ENCODE measurements at places on chromosomes 7 and 10. TPM values are rescaled to one million over a fixed set of nuclear protein-coding genes. Genes with fewer than 3 reads are reported as not detected.

LRRC18 gene
- not detected for total RNA-seq

OR2A42 gene
- total RNA-seq: not detected

NUDT13 gene
- 2.7 TPM for total RNA-seq

ATRNL1 gene
- total RNA-seq: 1.3 TPM

GIMAP5 gene
- total RNA-seq: 3.7 TPM

TDRD1 gene
- total RNA-seq: 0.05 TPM

SPDYE2 gene
- total RNA-seq: not detected

PAPSS2 gene
- 120 TPM for total RNA-seq

FOXI2 gene
- total RNA-seq: not detected

PRKCQ gene
- 0.20 TPM for total RNA-seq

CDC14C gene
- total RNA-seq: not detected

PAPOLB gene
- not detected for total RNA-seq

DNA sequence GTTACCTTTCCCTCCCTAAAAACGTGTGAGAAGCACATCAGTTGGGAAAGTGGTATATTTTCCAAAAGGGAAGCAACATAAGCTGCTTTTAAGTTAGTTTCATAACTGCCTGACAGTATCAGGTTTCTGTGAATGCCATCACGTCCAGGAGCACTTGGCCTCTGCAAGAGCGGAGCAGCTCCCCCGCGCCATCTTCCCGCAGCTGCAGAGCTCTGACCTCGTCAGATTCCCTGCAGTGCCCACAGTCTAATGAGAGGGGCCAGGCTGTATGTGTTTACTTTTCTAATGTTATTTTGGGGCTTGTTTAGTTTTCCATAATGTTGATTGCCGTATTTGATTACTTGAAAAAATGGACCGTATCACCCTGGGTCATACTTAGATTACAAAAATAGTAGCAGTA is 74.2 kb downstream of the MGMT start:
- no peak for DNase-seq

- no peak for DNase-seq
These were observed 755 bp downstream of the FAM171A1 start for GRCh38 chr10:15370212-15370855.

GRCh38 chr7:19728716-19729115 is 19.9 kb upstream of the POLR1F start:
- DNase-seq: no peak

- DNase-seq: no peak
These were observed at the start of gene FOXI2 for GRCh38 chr10:127736915-127737562. Gene FOXI2, plus strand, starts transcription at chr10:127737185. Its CDS starts 89 bp downstream, at chr10:127737274.

GRCh38 chr7:1103009-1103788 is 15.3 kb downstream of the GPER1 start:
- DNase-seq: no peak

- no peak for DNase-seq
These were observed 63.8 kb upstream of the EBF3 start for GRCh38 chr10:130027716-130028464.

GRCh38 chr10:125553091-125553490 is 129.9 kb downstream of the TEX36 start:
- DNase-seq: no peak

GRCh38 chr10:19705250-19705649 is 111.0 kb upstream of the PLXDC2 start:
- DNase-seq: no peak

GRCh38 chr10:69802424-69803161 is 887 bp downstream of the COL13A1 start:
- DNase-seq: no peak

DNA sequence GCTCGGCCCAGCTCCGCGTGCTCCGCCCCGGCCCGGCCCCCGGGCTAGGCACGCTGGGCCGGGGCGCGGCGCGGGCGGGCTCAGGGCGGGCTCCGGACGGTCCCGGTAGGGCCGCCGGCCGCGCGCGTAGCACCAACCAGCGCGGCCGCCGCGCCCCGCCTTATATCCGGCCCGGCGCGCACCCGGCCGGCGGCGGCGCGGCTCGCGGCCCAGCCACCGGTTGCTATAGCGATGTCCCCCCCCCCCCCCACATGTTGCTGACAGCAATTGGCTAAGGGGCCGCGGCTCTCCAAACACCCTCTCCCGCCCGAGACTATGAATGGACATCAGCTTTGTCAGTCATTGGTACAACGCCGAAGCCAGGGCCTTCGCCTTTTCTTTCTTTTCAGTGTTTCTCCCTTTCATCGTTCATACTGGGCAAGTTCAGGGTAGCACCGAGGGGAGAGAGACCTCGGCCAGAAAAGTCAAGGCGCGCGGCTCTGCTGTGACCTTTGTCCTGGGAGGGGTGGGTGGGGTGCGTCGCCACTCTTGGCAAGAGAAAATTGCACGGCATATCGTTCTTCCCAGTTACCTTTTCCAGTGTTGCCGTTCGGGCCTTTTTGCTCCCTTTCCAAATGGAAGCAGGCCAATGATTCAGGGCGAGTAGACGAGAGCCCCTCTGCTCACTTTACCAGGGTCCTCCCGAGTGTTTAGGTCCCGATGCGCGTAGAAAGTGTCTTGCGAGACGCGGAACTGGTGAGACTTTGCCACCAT is 354.2 kb downstream of the DNAJB6 start:
- no peak for DNase-seq

- peak; percentile 62 for DNase-seq
These were observed at the start of gene STAMBPL1 for GRCh38 chr10:88879534-88880281. Gene STAMBPL1, plus strand, starts transcription at chr10:88880245. Its CDS starts 21,464 bp downstream, at chr10:88901709.

DNA sequence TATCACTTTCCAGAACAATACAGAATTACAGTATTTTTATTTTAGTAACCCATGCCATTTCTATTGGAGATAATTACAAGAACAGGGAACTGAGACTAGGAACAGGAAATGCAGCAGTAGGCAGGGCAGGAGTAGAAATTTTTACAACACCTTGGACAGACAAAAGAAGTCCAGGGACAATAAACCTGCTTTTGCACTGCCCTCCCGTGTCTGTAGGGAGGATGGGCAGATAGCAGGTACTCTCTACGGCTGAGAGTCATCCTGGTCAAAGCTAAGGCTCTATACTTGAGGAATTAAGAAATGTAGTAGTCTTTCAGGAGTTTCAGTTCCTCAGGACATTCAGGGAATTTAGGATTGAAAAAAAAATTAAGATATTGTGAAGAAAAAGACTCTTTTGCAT is 63.4 kb downstream of the VAX1 start:
- no peak for DNase-seq

GRCh38 chr7:12911053-12911452 is 223.6 kb downstream of the ARL4A start:
- DNase-seq: no peak

GRCh38 chr7:23012908-23013714 is 819 bp downstream of the HYCC1 start:
- DNase-seq: peak; percentile 51

- no peak for DNase-seq
These were observed 221.8 kb upstream of the TMEM72 start for GRCh38 chr10:44689368-44689767.

DNA sequence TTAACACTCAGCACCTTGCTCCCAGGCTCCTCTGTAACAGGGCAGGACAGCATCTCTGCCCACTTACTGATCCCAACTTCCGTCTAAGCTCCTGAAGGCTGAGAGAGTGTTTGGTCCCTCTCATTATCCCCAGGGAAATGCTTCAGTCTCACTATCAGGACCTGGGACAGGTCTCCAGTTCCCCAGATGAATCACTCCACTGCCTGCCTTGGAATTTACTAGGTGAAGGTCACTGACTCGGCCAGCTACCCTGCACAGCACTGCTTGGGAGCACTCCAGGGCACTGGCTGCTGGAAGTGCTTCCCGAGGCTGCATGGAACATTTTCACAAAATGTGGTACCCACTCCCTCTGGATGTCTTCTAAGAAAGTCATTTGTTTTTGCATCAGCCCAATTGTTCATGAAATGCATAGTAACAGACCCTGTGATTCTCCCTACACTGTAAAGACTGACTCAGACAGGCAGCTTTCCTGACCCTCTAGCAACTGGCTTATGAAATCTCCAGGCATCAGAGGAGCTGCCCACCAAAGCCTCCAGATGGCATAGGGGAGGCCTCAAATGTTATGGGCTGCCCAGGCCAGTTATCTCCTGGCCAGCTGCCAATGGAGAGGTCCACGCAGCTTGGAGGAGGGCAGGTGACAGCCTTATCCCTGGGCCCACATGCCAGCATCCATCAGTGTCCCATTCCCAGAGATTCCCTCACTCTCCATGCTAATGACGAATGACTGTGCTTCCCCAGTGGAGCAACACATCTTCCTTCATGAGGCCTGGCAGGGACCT is 89.1 kb downstream of the GFRA1 start:
- DNase-seq: no peak

- no peak for DNase-seq
These were observed 219.5 kb upstream of the INHBA start for GRCh38 chr7:41922373-41922772.

- DNase-seq: no peak
These were observed 47.3 kb downstream of the NKX6-2 start for GRCh38 chr10:132738454-132739224.

DNA sequence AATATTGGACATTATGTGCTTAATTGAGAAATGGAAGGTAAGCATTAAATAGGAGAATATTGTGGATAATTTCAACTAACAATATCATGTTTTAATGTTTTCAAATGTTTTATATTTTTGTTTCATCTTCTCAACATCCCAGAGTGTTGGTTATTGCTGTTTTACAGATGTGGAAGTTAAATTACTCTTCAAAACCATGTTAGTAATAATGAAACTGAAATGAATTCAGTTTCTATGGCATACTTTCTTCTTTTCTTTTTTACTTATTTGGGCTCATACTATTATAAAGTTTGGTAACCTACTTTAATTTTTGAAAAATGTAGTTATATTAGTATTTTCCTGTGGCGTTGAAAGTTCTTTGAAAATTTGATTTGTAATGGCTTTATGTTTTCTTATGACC is 4.2 kb downstream of the GLRX3 start:
- DNase-seq: no peak

DNA sequence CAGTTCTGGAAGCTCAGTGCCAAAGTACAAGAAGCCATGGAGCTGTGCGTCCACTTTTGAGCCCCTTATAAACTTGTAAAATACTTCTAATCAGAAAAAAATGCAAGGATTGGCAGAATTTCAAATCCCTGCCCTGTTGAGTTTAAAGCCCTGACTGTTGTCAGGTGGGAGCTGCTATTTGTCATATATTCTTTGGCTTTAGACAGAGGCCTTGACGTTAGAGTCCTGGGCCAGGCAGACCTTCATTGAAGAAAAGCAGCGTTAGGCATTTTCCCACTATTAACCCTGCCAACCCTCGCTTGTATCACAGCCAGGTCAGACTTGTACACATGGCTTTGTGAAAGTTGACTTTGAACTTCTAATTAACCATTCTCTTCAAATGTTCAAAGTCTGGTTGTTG is 155.4 kb downstream of the TWIST1 start:
- no peak for DNase-seq

- DNase-seq: no peak
These were observed 682 bp downstream of the TBXAS1 start for GRCh38 chr7:139829775-139830117.

- no peak for DNase-seq
These were observed 137.5 kb upstream of the MKLN1 start for GRCh38 chr7:131190146-131190545.

DNA sequence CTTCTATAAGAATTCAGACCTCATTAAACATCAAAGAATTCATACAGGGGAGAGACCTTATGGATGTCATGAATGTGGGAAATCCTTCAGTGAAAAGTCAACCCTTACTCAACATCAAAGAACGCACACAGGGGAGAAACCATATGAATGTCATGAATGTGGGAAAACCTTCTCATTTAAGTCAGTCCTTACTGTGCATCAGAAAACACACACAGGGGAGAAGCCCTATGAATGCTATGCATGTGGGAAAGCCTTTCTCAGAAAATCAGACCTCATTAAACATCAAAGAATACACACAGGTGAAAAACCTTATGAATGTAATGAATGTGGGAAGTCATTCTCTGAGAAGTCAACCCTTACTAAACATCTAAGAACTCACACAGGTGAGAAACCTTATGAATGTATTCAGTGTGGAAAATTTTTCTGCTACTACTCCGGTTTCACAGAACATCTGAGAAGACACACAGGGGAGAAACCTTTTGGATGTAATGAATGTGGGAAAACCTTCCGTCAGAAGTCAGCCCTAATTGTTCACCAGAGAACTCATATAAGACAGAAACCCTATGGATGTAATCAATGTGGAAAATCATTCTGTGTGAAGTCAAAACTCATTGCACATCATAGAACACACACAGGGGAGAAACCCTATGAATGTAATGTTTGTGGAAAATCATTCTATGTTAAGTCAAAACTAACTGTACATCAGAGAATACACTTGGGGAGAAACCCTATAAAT is 24.1 kb downstream of the ZNF37A start:
- no peak for DNase-seq

GRCh38 chr10:123496375-123496774 is 169.8 kb upstream of the GPR26 start:
- DNase-seq: no peak

DNA sequence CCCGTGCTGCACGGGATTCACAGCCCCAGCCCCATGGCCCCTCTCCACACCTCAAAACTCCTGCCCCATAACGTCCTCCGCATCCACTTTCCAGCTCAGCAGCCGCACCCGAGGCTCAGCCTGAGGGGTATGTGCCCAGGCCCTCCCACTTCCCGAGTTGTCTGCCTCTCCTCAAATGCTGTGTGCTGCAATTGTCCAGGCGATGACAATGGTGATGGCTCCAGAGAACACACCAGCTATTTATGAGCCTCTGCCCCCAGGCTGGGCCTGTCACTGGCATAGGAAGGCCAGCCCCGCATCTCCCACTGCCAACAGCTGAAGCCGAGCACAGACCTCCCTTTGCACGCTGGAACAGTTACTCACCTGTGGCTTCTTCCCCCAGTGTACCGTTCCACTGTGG is 2.4 kb upstream of the LDB3 start:
- DNase-seq: no peak

- DNase-seq: no peak
These were observed 29.0 kb upstream of the EIF5AL1 start for GRCh38 chr10:79483299-79483698.

- DNase-seq: no peak
These were observed 33.3 kb downstream of the CDK14 start for GRCh38 chr7:90629297-90629918.

DNA sequence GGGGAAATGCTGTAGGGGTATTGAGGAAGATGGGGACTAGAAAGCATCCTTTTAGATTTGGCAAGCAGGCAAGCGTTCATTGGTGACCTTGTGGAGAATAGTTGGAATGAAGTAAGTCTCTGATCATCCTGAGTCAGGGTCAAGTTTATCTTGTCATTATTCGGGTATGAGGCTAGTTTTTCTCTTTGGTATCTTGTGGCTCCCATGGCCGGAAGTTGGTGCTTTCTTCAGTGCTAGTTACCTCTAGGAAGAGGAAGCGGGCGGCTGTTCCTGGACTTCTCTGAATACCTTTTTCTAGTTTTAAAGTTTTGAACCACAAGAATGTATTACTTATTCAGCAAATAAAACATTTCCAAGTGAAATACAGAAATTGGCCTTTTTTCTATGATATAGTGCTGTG is 9.2 kb downstream of the CREM start:
- no peak for DNase-seq

Measured in left lobe of liver (tissue), 2 donors.